ENCODE measurements at places on chromosomes 7 and 10.
A peak's percentile ranks its signal among the peaks of the same experiment; 100 is the strongest.

DNA sequence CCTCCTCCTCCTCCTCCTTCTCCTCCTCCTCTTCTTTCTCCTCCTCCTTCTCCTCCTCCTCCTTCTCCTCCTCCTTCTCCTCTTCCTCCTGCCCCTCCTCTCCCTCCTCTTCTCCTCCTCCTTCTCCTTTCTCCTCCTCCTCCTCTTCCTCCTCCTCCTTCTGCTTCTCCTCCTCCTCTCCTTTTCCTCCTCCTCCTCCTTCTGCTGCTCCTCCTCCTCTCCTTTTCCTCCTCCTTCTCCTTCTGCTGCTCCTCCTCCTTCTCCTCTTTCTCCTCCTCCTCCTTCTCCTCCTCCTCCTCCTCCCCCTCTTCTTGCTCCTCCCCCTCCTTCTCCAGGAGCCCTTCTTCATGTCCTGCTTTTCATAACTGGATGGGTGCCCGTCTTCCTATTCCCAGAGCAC lies 12.2 kb downstream of the PLXNA4 start:
- DNase-seq, result no peak

GRCh38 chr7:32952876-32953275 lies 4.4 kb upstream of the FKBP9 start:
- peak; percentile 40 for DNase-seq

- DNase-seq, result no peak
Measured at GRCh38 chr10:64369885-64370773, 848.9 kb downstream of the REEP3 start.

GRCh38 chr7:30817371-30817767 lies 46.2 kb downstream of the MINDY4 start:
- DNase-seq, result no peak

Measured in NCI-H2171 treated with DMSO at 0.1 percent for 48 hours (cell line).